ENCODE measurements at places on chromosomes 2 and 18. TPM values are rescaled to one million over a fixed set of nuclear protein-coding genes. Genes with fewer than 3 reads are reported as not detected.

Gene ORC4
- 47.0 TPM for total RNA-seq

Gene NEURL3
- not detected for total RNA-seq

Gene RESP18
- not detected for total RNA-seq

Gene MBD2
- 29.7 TPM for total RNA-seq

Gene MYL12B
- 397 TPM for total RNA-seq

All from uterine smooth muscle cell (primary cell).